ENCODE measurements at places on chromosomes 13 and 19.

DNA sequence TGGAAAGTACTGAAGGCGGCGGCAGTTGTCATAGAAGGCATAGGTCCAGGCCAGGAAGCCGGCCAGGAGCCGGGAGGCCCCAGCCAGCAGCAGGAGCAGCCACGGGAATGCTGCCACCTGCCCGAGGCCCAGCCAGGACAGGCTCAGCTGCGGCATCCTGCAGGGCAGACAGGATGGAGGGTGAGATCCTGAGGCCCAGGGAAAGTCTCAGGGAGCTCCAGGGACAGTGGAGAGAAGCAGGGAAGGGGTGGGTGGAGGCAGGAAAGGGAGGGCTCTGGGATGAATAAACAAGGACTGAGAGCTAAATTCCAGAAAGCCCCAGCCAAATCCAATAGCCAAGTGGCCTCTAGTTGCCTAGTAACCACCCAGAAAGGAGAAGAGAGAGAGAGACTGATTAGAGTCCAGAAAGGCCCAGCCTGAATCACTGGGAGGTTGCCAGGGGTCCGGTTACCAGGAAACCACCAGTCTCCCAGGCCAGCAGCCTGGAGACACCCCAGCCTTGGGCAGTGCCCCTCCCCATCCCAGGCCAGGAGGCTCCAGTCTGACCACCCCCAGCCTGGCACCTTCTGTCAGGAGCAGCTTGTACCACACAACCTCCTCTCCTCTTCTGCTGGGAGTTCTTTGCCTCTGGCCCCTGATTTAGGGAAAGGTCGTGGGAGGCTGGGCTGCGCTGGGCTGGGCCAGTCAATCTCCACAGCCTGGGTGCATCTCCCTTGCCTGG, 7.5 kb upstream of the OR10H5 start:
- no peak for DNase-seq

DNA sequence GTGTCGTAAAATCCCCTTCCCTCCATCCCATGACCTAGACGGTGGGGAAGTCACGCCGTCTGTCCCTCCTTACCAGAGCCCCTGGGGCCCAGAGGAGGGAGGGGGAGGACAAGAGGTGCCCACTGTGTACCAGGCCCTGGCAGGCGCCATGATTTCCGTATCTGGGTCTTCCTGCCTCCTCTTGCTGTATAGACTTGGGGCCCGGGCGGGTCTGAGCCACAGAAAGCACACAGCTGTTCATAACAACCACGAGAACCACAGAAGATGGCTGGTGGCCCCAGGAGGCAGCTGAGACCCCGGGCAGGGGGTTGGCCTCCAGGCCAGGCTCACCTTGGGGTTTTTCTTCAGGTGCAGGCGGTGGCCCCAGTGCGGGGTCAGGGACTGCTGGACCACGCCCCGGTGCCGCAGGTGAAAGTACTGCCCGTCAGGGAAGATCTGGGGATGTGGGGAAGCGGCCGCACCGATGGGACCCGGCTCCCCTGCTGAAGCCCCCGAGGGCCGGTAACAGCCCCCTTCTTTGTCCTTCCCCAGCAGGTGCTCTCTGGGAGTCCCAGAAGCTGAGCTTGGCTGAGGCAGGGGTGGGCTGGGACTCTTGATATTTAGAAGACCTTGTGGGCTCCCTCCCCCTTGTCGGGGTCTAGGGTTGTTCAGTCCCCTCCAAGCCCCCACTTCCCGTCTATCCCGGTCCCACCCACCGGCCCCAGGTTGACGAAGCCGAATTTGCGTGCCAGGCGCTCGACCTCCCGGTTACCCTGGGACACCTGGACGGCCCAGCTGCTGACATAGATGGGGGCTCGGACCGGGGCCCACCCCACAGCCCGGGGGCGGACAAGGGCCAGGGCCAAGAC, 463 bp downstream of the PCSK4 start:
- DNase-seq, result no peak

- no peak for DNase-seq
Observed at GRCh38 chr19:11090997-11091702, 1.9 kb downstream of the LDLR start.

GRCh38 chr13:111296417-111296816, 24.0 kb upstream of the TEX29 start:
- no peak for DNase-seq

GRCh38 chr19:58096884-58097283, 1.1 kb downstream of the ZSCAN18 start:
- DNase-seq, result no peak

DNA sequence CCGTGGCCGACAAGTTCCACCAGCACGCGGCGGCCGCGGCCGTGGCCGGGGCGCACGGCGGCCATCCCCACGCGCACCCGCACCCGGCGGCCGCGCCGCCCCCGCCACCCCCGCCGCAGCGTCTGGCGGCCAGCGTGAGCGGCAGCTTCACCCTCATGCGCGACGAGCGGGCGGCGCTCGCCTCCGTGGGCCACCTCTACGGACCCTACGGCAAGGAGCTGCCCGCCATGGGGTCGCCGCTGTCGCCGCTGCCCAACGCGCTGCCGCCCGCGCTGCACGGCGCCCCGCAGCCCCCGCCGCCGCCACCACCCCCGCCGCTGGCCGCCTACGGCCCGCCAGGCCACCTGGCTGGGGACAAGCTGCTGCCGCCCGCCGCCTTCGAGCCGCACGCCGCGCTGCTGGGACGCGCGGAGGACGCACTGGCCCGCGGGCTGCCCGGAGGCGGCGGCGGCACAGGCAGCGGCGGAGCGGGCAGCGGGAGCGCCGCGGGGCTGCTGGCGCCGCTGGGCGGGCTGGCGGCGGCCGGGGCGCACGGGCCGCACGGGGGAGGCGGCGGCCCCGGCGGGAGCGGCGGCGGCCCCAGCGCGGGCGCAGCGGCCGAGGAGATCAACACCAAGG, 821 bp downstream of the ONECUT3 start:
- no peak for DNase-seq

DNA sequence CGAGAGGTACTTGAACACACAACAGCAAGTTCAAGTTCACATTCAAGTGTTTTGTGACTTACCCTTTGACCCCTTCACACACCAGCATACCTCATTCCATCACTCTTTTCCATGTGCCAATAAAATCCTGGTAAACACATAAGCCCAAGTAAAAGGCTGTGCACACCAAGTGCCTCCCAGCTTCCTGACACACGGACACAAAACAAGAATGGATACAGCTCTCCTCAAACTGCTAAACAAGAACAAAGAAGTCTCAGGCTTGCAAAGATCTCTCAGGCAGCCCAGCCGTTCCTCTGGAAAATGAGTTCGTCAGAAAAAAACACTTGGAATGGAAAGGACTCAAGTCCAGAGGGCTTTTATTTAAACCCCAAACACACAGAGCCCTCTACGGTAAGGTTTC, 83.7 kb downstream of the NUFIP1 start:
- DNase-seq, result no peak

GRCh38 chr13:55566334-55566733, 1574.4 kb upstream of the PRR20A start:
- DNase-seq, result no peak

GRCh38 chr13:110127986-110128511, 178.9 kb downstream of the COL4A1 start:
- DNase-seq, result no peak

DNA sequence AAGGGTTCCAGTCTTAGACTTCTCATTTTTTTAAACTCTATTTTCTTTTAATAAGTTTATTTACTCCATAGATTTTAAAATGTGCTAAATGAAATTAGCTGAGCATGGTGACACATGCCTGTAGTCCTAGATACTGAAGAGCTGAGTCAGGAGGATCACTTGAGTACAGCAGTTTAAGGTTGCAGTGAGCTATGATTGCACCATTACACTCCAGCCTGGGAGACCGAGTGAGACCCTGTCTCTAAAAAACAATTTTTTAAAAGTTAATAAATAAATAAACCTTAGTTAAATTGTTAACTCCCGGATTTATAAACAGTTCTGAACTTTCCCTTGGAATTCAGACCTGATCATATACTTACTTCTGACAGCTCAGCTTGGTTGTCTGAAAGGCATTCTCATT, 32.5 kb downstream of the PCDH20 start:
- no peak for DNase-seq

All from activated T-helper 2 cell treated with anti-CD3 and anti-CD28 coated beads, Interferon-gamma antibody, Interleukin-2, Interleukin-4, amounts not matched to agents 10 μg/mL and 5 μg/mL and 100 μg/mL, durations not matched to agents 14 hours and 24 hours and 36 hours (primary cell).